Naive thymus-derived CD4-positive, alpha-beta T cell (primary cell): ENCODE measurements at places on chromosomes 6 and 20. TPM values are rescaled to one million over a fixed set of nuclear protein-coding genes. Genes with fewer than 3 reads are reported as not detected.

The ELOVL2 gene
- not detected for total RNA-seq

The SRXN1 gene
- total RNA-seq, result 9.0 TPM

DNA sequence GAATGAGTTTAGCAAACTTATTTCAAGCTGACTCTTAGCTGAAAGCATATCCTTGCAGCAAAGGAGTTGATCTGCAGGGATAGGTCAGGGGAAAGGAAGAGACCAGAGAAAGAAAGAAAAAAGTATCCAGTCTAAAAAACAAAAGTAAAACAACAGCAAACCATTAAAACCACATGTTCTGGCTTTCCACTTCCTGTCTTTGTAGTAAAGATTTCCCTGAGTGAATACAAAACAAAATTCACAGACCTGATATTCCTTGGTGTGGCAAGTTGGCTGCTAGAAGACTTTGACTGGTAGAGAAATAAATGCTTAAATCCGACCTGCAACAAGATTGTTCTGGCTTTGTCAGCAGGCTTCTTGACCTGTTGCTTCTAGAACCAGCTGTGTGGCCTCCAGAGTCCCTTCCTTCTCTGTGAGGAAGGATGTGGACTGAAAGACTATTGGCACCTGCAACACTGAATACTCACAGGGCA is 23.4 kb upstream of the MCM3 start:
- DNase-seq, result peak; percentile 67
- peak overlapping the region; percentile 64 for H3K27ac ChIP-seq
- peaks cover 50% of the 10 kb centered on the region for H3K4me1 ChIP-seq
- no peaks in the 10 kb centered on the region for H3K36me3 ChIP-seq

DNA sequence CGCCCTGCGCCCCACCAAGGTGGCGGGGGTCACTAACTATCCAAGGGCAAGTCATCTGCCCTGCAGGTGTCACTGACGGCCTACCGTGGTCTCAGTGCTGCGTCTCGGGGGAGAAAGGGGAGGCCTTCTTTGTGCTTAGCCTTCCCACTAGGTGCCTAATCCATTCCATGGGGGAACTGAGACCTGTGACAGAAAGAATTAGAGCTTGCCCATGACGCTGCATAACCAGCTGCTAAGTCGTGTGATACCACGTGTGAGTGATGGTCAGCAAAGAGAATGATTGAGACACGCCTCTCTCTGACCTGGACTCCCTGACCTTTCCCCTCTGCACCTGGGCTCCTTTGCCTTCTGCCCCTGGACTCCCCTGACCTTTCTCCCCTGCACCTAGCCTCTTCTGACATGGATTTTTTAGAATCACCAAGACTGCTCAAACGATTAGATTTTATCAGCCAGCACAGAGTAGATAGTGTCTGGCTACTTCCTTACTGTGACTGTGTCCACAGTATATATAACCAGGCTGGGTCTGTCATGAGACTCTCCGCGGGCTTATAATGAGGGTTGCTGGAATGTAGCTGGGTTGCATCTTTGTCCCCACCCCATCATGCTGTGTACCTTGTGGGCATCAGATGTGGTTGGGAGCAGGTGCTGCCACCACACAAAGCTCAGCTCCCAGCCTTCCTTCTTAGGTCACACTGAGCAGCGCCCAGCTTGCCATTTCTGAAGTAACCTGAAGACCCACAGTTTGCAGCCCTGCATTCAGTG is 140.6 kb downstream of the TMEM242 start:
- no peak overlapping the region for H3K4me3 ChIP-seq
- DNase-seq, result no peak
- no peak overlapping the region for H3K27ac ChIP-seq

- no peaks in the 10 kb centered on the region for H3K4me1 ChIP-seq
- H3K27ac ChIP-seq, result no peak overlapping the region
- H3K4me3 ChIP-seq, result no peak overlapping the region
- no peaks in the 10 kb centered on the region for H3K36me3 ChIP-seq
- H3K27me3 ChIP-seq, result no peaks in the 10 kb centered on the region
These were observed 14.6 kb downstream of the RPS6KA2 start for GRCh38 chr6:166612471-166612881.

DNA sequence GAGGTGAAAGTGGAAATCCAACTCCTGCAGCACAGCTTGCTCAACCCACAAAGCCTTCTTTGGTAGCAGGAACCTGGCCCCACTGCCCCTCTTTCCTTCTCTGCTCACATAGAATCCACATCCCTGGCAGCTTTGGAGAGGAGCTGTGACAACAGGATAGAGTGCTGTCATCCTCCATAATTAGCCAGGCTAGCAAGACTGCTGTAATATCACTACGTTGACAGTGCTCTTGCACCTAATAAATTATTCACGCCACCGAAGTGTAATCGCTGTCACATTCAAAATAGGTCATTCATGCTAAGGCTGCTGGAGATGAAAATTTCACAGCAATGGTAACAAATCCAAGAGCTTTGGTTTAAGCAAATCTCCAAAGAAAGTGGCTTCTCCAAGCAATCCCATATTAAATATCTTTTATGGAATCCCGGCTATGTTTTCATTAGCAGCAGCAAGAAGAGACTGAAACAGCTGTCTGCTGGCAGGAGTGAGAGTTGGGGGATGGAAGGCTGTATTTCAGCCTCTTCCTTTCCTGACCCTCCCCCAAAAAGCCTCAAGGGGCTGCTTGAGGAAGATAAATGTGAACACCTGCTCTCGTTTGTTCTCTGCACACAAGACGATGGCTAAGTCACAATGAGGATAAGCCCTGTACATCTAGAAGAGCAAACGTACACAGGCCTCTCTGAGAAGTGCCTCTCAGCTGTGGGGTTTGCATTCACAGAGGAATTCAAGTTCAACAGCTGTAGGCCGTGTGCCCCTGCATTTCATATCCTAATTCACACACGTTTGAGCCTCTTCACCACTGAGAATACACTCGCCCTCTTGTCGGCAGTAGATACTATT is 16.5 kb downstream of the RIPOR2 start:
- no peak for DNase-seq
- peaks cover 90% of the 10 kb centered on the region for H3K4me1 ChIP-seq
- H3K4me3 ChIP-seq, result peak overlapping the region; percentile 24
- H3K27ac ChIP-seq, result peak overlapping the region; percentile 71

- no peak overlapping the region for H3K4me3 ChIP-seq
- no peaks in the 10 kb centered on the region for H3K27me3 ChIP-seq
- H3K36me3 ChIP-seq, result no peaks in the 10 kb centered on the region
- no peak overlapping the region for H3K27ac ChIP-seq
- DNase-seq, result no peak
These were observed 188.2 kb downstream of the CDKAL1 start for GRCh38 chr6:20722455-20722854.

DNA sequence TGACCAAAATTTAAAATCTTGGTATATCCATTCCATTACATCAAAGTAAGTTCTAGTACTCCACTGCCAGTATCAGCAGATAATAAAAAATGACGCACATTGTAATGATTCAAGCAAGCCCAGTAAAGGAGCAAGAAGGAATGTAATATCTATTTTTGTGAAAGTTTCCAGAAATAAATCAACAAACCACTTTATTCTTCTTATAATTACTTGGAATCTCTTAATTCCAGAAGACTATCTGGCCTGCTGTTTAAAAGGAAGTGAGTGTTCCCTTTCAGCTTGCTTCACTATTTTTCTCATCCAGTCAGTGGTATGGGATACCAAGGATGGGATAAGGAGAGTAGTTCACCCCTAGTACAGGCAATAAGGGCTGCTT is 42.2 kb upstream of the DSE start:
- DNase-seq, result no peak
- H3K36me3 ChIP-seq, result no peaks in the 10 kb centered on the region
- H3K4me3 ChIP-seq, result no peak overlapping the region
- no peaks in the 10 kb centered on the region for H3K4me1 ChIP-seq
- no peaks in the 10 kb centered on the region for H3K27me3 ChIP-seq
- no peak overlapping the region for H3K27ac ChIP-seq

DNA sequence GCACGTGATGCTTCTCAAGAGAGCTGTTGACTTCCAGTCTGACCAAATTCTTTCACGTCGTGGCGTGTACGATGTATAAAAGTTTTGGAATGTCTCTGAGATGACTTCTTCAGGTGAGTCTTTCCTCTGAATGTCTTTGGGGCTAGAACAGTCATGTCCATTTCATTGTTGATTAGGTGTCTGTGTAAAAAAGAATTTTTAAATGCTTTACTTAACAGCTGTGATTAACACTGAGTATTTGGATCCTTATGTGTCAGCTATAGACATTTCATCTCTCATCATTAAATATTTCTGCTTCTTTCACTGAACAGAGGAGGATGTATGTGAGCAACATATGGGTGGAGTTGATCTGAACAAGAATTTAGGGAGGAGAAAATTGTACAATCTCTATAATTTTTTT is 29.3 kb upstream of the KIF13A start:
- no peak for DNase-seq
- no peaks in the 10 kb centered on the region for H3K27me3 ChIP-seq
- H3K27ac ChIP-seq, result no peak overlapping the region
- H3K36me3 ChIP-seq, result no peaks in the 10 kb centered on the region

The MCHR2 gene
- not detected for total RNA-seq

The CLDN20 gene
- total RNA-seq, result not detected

GRCh38 chr20:11987526-11987925 is 69.8 kb downstream of the BTBD3 start:
- no peaks in the 10 kb centered on the region for H3K27me3 ChIP-seq
- H3K4me1 ChIP-seq, result no peaks in the 10 kb centered on the region
- H3K36me3 ChIP-seq, result no peaks in the 10 kb centered on the region
- H3K4me3 ChIP-seq, result no peak overlapping the region
- H3K27ac ChIP-seq, result no peak overlapping the region

DNA sequence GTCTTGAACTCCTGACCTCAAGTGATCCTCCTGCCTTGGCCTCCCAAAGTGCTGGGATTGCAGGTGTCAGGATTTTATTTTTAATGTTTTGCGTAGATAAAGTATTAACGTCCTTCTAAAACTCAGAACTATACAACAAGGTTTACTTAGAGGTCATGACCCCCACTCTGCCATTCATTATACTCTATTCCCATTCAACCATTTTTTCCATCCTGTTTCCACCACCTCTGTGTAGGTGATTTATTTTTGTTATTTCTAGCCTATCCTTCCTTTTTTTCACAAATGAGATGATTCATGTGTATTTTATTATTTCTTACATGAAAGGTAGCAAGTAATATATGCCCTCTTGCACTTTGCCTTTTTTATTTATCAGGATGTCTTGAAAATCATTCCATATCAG is 138.1 kb downstream of the FARS2 start:
- H3K36me3 ChIP-seq, result no peaks in the 10 kb centered on the region
- H3K4me3 ChIP-seq, result no peak overlapping the region
- no peak overlapping the region for H3K27ac ChIP-seq
- no peaks in the 10 kb centered on the region for H3K27me3 ChIP-seq

- no peaks in the 10 kb centered on the region for H3K4me1 ChIP-seq
- no peak overlapping the region for H3K27ac ChIP-seq
- no peaks in the 10 kb centered on the region for H3K36me3 ChIP-seq
- DNase-seq, result no peak
- no peak overlapping the region for H3K4me3 ChIP-seq
These were observed 21.0 kb upstream of the SERINC3 start for GRCh38 chr20:44542890-44543289.

GRCh38 chr6:134519465-134519864 is 201.6 kb upstream of the SGK1 start:
- H3K4me1 ChIP-seq, result no peaks in the 10 kb centered on the region
- H3K27ac ChIP-seq, result peak overlapping the region; percentile 46
- DNase-seq, result peak; percentile 75
- H3K4me3 ChIP-seq, result peak overlapping the region; percentile 0

The RSPH9 gene
- not detected for total RNA-seq

- DNase-seq, result no peak
- H3K4me1 ChIP-seq, result peaks cover 12% of the 10 kb centered on the region
- no peaks in the 10 kb centered on the region for H3K36me3 ChIP-seq
- H3K27me3 ChIP-seq, result no peaks in the 10 kb centered on the region
These were observed 46.2 kb downstream of the PREX1 start for GRCh38 chr20:48781634-48782033.

The GPX5 gene
- not detected in 2 replicates for total RNA-seq

The MDFI gene
- total RNA-seq, result not detected

GRCh38 chr6:161225681-161226008 is 48.2 kb downstream of the AGPAT4 start:
- H3K27ac ChIP-seq, result no peak overlapping the region
- DNase-seq, result no peak
- H3K4me1 ChIP-seq, result no peaks in the 10 kb centered on the region
- H3K36me3 ChIP-seq, result no peaks in the 10 kb centered on the region
- no peak overlapping the region for H3K4me3 ChIP-seq
